ENCODE measurements at places on chromosomes 3 and 15.

DNA sequence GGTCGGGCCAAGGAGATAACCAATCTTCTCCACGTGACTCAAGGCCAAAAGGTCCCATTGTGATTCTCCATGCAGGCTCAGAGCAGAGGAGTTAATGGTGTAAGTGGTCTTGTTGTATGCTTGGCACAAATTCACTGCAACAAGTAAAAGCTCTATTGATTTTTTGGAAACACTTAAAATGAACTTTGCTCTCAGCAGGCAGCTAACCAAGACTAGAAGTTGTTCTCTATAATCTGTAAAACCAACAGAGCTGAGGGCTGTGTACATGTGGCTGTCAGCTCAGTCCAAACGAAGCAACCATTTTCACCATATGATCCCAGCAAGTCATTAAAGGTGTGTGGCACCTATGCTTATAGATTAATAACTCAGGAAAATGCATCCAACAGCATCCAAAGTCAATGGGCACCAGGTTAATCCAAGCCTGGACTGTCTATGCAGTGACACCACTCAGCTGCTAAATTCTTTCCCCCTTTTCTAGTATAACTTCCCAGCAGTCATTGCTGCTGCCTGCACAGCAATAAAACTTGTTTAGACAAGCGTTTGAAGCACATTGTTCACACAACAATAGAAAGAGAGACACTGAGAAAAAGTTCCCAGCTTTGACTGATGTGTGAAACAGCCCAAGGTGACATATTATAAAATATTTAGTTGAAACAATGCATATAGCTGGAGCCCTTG, 603.8 kb upstream of the ADAMTS9 start:
- no peak for DNase-seq

GRCh38 chr3:9970020-9970652, 16.5 kb downstream of the EMC3 start:
- no peak for DNase-seq

DNA sequence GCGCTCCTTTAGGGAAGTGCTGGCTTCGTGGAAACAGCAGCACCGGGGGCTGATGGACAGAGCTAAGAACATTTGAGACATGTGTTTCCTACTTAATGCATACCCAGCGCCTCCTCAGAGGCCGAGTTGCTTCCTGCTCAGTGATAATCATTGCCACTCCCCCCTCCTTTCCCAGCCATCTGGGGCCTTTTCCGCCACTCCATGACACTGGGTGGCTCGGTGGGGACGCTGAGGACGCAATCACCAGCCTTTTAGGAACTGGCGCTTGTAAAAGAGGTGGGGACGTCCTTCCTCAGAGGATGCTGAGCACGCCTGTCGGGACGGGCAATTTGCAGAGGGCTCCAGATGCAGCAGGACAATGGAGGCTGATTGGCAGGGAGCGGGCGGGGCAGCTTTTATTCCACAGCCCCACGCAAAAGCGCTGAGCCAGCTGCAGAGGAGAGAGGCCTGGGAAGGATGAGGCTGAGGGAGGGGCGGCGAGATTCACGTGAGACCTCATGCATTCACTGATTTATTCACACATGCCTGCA, 22.2 kb upstream of the IQSEC1 start:
- DNase-seq = no peak

DNA sequence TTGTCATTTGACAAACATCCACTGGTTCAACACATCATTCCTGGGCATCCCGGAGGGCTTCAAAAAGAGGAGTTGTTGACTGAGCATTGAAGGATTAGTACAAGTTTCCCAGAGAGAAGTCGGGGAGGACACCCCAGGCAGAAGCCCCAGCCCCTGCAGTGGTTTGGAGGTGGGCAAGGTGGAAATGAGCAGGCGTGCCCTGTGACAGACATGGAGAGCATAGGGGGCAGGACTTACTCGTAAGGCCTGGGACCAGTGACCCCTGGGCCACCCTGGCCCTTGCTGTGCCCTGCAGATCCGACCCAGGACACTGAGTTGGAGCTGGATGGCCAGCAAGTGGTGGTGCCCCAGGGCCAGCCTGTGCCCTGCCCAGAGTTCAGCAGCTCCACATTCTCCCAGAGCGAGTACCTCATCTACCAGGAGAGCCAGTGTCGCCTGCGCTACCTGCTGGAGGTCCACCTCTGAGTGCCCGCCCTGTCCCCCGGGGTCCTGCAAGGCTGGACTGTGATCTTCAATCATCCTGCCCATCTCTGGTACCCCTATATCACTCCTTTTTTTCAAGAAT, 5.9 kb downstream of the PARP3 start:
- DNase-seq = no peak

DNA sequence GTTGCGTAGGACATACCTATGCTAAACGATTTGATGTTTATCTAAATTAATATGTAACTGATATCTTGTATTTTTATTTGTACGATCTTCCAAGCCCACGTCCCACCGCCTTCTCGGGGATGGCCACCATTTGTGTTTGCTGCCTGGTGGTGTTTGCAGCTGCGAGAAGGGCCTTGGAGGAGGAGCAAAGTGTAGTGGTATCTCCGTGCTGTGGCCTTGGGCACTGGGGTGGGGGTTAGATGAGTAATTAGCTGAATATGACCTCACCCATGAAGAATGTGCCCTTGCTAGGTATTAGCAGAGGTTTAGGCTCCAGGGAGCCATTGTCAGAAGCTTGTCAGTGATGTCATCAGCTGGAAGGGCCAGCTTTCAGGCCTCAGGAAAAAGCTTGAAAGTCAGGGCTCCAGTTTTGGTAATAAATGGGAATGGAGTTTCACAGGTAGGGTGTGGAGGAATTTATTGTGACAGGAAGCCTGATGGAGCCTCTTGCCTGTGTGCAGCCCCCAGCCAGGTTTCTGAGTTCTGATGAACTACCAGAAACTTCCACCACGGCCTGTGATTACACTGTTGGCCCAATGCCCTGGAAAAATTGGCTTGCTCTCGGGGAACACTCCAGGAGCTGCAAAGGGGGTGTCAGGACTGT, 41.0 kb downstream of the FLNB start:
- no peak for DNase-seq

Measured in NK-92 treated with Interleukin-12 subunit alpha and Interleukin-12 subunit beta, amount 100 ng/mL, for 24 hours (cell line).